ENCODE measurements at places on chromosomes 1 and 21.

DNA sequence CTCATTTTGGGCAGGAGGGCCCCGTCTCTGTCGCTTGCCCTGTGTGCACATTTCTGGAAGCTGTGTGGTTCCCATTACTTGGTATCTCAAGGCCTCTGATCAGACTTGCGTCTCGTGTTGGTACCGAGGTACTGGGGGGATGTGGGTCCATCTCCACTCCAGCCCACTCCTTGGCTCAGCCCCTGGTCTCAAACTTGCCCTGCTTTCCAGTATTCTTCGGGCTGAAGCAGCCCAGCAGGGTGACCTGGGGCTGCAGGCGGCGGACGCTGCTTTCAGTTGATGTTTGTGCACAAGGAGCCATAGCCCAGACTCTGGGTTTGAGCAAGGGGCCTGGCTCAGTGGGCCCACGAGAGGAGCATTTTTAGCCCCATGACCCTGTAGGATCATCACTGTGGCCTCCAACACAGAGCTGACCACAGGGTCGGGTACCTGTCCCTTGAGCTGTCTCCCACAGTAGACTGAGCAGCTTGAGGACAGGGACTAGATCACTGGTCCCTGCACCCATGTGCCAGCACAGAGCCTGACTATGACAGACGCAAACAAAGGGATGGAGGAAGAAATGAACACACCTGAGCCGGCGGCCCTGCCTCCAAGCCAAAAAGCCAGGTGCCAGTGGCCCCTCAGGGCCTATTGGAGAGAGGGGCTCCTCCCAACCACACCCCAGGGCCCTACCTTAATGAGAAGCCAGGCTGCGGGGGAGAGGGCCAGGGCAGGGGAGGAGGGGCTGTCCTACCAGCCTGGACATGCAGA lies 46.8 kb downstream of the CHD5 start:
- DNase-seq, result no peak

GRCh38 chr1:167473761-167474160 lies 44.6 kb downstream of the CD247 start:
- no peak for DNase-seq

- no peak for DNase-seq
Measured at GRCh38 chr1:48943393-48943792, 166.7 kb upstream of the BEND5 start.

DNA sequence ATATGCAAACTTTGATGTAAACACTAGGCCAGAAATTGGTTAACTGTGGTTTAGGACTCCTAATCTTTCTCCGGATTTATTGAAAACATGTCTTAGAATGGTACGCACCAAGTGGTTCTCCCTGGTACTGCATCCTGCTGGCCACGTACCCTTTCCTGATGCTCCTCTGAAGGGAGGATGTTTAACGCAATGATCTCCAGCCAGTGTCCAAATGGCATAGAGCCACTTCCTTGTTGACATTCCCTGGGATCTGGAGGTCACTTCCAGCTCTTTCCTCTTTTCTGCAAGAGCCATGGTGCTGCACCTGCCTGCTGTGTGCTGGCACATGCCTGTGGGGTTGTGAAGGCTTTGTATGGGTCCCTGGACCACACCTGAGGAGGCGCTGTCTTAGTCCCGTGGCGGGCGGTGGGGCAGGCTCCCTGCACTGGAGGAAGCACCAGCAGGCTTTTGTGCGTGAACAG lies 53.9 kb downstream of the GALNT2 start:
- no peak for DNase-seq

DNA sequence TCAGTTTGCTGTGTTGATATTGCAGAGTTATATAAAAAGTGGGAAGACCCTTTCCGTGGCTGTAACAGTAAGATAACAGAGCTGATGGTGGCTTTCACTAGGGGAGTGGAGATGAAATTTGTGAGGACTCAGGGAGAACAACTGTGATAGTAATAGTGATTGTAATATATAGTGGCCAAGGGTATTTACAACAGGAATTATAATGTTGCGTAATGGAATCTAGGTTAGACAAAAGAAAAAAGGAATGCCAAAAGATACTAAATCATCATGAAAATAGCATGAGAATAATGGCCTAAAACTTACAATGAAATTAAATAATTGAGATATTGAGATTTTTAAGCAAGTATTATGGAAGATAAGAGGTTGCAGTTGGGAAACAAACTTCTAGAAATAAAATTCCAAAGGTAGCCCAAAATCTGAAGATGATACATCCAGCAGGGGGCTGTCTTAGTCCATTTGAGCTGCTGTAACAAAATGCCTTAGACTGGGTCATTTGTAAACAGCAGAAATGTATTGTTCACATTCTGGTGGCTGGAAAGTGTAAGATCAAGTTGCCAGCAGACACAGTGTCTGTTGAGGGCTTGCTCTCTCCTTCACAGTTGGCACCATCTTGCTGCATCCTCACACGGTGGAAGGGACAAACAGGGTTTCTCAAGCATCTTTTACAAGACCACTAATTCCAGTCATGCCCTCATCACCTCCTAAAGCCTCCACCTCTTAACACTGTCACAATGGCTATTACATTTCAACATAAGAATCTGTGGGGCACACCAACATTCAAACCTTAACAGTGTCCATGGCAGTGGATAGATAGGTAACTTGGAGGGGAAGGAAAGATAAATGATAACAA lies 711.2 kb downstream of the MRPL39 start:
- no peak for DNase-seq

GRCh38 chr1:67853704-67854103 lies 20.4 kb upstream of the GNG12 start:
- DNase-seq, result no peak

GRCh38 chr1:8844501-8845006 lies 27.1 kb upstream of the RERE start:
- no peak for DNase-seq

DNA sequence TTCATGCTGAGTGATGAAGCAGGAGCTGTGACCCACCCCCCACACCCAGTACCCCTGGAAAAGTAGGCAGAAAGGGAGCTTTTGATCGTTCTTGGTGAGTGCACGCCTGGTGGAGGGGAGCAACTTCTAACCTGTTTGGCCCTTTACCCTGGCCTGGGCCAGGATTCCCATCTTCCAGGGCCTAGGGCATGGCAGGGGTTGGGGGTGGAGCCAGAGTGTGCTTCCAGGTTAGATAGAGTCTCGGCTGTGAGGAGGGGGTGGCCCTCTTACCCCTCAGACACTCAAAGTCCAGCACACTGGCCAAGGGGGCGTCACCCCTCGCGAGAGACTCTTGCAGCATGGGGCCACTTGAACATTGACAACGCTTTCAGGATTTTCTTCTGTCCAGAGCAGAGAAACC lies 236.6 kb downstream of the GRIK3 start:
- DNase-seq, result no peak

GRCh38 chr1:87225171-87225570 lies 103.5 kb upstream of the LMO4 start:
- no peak for DNase-seq

- DNase-seq, result no peak
Measured at GRCh38 chr21:32900814-32901213, 124.9 kb upstream of the OLIG2 start.

- no peak for DNase-seq
Measured at GRCh38 chr1:50700214-50700613, 259.9 kb downstream of the FAF1 start.

All from activated naive CD4-positive, alpha-beta T cell (primary cell).